ENCODE measurements at places on chromosomes 3 and 15.

GRCh38 chr15:70558406-70559264, 204.7 kb downstream of the UACA start:
- no peak for DNase-seq

DNA sequence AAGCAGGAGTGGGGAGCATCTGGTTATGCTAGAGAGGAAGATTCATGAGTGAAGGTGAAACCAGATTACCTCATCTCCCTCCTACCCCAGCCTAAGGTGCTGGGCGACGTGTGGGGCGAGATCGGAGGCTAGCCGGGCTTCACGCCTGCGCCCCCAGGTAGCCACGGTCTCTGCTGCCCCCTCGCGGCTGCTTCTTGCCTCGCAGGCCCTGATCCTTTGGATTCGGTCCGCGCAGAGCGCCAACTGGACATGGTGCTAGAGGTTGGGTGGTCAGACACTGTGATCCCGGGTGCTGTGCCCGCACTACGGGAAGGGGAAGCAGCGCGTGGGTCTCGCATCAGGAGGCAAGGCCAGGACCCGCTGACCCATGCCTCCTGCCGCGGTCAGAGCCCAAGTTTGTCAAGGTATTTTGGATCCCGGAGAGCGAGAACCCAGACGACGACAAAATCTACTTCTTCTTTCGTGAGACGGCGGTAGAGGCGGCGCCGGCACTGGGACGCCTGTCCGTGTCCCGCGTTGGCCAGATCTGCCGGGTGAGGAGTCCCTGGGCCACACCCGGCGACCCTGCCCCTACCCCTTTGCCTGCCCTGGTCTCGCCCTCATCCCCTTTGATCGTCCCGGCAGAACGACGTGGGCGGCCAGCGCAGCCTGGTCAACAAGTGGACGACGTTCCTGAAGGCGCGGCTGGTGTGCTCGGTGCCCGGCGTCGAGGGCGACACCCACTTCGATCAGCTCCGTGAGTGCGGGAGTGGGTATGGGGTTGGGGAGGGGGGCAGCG, 4.2 kb downstream of the SEMA3B start:
- DNase-seq, result peak; percentile 92

- no peak for DNase-seq
Observed at GRCh38 chr15:40510201-40510600, 39.4 kb downstream of the CHST14 start.

DNA sequence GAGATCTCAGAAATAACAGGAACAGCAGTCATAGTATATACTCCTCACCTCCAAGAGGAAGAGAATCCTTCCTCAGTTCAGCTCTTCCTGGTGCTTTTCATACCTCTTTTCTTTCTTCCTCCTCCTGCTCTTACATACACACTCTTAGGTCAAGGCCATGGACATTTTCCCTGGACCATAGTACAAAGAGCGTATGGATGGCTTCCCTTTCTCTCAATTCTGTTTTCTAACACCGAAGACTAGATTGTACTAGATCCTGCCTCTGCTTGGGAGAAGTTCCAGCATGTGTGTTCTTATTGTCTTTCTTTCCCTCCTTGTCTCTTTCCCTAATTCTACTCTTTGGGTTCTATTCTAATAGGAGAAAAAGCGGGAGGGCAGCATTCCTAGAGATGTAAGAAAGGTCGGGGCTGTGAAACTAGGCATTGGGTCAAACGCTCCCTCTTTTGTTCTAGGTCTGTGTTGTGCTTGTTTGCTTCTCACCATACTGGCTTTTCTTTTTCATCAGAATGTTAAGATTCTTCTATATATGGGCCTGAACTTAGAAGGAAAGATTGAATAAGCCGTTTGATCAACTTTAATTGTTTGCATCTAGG, 77.4 kb downstream of the VPS8 start:
- DNase-seq, result no peak

DNA sequence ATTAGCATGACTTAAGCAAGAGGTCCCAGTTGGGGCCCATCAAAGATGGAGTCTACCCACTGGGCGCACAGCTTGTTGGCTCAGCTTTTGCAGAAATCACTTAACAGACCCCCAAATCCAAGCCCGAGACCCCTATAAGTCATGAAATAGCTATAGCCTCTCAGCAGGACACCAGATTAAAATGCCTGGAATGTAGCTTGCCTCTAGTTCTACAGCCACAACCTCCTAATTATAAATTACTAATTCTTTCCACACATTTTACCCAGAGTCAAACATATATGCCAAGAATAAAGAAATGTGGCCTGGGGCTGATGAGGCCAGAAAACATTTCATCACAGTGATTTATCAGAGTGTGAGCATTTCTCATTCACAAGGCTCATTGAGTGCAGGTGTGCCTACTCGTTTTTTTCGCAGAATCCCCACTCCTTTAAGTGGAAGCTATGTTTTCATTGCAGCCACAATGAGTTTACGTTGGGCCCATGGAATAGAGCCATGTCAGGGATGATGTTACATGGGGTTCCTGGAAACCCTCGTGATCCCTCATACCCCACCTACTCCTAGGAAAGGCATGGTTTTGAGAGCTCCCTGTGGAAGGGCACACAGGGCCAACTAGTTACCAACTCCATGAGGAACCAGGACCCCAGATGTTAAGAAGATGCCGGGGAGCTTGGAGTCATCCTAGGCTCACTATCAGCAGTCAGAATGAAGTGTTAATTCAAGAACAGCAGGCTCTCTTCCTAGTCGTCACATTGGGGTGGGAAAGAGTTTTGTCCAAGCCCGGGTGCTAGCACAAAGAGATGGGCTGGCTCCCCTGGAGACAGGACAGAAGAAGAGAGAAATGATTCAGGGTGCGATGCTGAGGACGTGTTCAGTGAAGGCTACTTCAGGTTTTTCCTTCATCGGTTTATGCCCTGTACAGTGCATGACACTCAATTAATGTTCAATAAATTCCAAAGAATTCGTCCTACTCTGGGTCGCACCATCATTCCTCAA, 90.2 kb upstream of the ABHD17C start:
- DNase-seq, result no peak

DNA sequence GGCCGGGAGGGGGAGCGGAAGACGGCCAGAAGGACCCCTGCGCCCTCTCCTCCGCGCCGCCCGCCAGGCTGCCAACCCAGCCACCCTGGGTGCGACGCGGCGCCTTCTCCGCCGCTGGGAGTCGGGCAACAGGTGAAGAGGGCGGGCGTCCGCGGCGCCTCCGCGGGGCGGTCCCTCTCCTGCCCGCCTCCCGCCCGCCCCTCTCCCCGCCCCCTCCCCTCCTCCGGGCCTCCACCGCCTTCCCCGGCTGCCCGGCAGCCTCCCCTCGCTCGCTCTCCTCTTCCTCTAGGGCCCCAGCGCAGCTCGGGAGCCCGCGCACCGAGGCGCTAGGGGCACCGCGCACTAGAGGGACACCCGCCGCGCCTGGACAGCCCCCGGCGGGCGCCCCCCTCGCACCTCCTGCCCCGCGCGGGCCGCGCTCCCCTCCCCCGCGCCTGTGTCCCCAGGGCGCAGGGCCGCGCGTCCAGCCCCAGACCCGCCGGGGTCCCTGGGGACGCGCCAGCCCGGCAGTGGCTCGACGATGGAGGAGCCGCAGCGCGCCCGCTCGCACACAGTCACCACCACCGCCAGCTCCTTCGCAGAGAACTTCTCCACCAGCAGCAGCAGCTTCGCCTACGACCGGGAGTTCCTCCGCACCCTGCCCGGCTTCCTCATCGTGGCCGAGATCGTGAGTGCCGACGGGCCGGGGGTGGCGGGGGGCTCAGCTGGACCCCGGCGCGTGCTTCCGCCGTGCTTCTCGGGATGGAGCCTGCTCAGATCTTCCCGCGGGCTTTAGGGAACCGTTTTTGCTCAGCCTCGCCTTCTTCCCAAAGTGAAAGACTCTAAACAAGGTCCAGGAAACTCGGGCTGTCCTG, at the start of gene CMTM8:
CMTM8 (plus strand) TSS at position 228 of the 854 bp plus-strand sequence; CDS start at position 521, 293 bp downstream.
- peak; percentile 72 for DNase-seq

DNA sequence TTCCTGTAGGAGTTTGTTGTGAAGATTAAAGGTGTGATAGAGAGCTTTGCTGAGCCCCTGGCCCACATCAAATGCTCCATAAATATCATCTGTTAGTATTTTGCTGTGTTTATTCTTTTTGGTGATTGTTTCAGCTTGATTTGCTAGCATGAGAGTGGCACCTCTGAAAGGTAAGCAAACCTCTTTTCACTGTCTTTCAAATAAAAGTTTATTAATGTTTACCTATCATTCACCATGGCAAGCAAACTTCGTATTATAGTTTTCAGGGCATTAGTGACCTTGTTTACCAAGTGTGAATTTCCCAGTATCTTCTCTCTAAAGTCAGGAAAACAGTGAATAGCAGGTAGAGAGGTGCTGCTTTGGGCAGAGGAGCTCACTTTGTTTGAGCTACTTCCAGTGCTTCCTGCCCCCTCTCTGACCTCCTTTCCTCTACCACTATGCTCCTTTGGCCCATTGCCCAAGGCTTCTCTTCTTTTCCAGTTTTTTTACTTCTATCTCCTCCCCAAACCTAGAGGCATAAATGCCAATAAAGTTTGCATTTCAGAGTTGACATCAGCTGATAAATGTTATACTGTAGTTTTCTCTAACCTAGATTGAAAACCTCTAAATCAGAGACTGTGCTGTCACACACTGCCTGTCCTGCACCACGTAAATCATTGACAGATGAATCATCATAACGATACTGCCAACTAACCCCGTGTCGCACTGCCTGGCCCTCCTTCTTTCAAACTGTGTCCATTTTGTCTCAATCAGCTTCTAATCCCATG, 569.0 kb downstream of the TUSC7 start:
- no peak for DNase-seq

- DNase-seq, result no peak
Observed at GRCh38 chr3:77605308-77605707, 565.4 kb downstream of the ROBO2 start.

DNA sequence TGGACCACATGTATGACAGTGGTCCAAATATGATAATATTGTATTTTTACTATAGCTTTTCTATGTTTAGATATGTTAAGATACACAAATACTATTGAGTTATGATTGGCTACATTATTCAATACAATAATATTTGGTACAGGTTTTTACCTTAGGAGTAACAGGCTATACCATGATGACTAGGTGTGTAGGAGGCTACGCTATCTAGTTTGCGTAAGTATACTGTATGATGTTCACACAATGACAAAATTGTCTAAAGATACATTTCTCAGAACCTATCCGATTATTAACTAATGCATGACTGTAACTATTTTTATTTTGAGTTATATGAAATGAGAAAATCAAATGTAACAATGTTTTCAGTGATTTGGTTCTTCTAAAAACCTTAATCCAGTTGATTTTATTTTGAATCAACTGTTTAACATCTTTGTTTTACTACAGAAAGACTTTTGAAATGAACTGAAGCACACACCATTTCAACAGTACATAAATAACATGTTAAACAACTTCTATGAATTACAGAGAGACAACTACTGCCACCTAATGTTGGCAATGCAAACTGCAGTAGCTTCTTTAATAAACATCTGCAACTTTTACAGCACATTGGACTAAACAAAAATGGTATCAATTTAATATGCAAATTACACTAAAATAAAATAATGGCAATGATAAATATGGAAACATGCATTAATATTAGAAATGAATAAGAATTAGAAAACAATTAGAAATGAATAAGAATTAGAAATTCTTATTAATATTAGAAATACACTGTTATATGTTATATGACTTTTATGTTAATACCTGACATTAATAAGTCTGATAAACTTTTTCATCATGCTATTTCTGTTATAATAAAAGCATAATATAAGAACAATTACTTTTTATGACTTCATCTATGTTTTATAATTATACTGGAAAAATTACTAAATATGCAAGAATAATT, 255.7 kb downstream of the MBNL1 start:
- DNase-seq, result peak; percentile 56

DNA sequence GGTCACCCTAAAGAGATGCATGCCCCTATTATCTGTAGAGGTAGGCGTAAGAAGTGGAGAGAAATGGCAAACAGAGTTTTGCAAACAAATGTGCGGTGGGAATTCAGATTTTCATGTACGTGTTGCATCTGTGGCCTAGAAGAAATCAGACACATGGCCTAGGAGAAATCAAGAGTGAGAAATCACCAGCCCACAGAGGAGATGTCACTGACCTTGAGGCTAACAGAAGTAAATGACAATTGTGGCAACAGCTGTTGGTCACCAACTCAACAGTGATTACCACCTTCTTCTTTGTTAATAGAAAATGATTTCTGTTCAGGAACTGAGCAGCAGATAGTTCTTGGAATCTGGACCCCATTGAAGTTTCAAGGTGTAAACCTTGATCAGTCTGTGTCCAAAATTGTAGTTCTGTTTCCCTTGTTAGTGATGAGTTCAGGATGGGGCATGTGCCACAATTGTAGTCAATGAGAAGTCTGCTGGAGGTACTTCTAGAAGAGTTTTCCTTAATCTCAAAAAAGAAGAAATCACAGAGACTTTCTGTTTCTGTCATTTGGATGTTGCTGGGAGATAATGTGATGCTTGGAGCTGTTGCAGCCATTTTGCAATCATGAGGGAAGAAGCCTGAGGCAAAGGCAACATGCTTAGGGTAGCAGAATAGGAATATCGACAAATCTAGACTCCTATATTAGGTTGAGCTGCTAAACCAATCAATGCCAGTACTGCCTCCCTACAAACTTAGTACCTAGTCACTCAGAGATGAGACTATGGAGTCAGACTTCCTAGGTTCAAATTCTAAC, 34.3 kb upstream of the RFTN1 start:
- DNase-seq, result no peak

GRCh38 chr3:182323126-182323700, 470.1 kb upstream of the ATP11B start:
- no peak for DNase-seq

DNA sequence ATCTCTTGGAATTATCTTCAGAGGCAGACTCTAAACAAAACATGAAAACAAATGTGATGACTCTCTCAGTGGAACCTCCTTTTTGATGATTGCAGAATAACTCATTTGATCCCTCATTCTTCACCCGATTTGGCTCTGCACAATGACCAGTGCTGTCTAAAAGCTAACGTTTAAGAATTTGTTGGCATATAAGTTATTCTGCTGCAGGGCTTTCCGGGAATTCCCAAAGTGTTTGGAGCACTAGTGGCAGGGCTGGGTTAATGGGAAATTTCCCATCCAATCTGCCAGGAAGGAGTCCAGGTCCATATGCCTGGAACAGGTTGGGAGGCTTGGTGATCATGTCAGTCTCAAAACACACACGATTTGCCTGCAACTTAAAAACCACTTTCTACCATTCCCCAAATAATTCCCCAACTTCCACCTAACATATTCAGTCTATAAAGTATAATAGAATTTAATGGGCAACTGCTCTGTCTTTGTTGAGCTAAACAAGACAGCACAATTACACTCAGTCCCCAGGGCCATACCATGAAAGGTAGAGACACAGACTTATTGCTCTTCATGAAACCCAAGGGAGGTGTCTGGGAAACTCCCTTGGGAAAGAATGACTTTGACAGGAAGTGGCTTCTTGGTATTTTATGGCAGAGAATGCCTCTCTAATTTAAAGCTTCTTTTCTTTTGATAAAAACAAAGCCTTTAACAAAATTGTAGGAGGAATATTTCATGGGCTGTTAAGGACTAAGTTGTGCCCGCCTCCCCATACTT, 38.0 kb downstream of the ARRDC4 start:
- no peak for DNase-seq

GRCh38 chr3:43036621-43037423, 57.7 kb downstream of the GASK1A start:
- no peak for DNase-seq
